Anterior cingulate cortex (tissue), 58 donors: ENCODE measurements at places on chromosomes 2 and 18.

DNA sequence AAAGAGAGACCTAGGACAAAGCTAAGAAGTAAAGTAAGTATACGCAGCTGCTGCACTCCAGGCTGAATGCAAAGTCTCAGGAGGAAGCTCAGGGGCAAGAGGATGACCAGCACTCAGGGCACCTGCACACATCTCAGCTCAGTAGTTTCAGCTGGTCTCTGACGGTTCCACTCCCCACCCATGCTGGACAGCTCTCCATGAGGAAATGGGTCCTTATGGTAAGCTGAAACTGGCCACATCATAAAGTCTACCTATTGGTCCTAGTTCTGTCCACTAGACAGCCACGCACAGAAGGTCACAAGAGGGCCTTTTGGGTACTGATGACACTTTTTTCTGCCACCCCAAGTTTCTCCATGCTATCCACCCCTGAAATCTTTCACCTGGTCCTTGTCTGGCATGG is 215.3 kb downstream of the TTC32 start:
- DNase-seq, result no peak

- no peak for DNase-seq
These were observed 21.5 kb upstream of the ALKAL2 start for GRCh38 chr2:309148-309953.

DNA sequence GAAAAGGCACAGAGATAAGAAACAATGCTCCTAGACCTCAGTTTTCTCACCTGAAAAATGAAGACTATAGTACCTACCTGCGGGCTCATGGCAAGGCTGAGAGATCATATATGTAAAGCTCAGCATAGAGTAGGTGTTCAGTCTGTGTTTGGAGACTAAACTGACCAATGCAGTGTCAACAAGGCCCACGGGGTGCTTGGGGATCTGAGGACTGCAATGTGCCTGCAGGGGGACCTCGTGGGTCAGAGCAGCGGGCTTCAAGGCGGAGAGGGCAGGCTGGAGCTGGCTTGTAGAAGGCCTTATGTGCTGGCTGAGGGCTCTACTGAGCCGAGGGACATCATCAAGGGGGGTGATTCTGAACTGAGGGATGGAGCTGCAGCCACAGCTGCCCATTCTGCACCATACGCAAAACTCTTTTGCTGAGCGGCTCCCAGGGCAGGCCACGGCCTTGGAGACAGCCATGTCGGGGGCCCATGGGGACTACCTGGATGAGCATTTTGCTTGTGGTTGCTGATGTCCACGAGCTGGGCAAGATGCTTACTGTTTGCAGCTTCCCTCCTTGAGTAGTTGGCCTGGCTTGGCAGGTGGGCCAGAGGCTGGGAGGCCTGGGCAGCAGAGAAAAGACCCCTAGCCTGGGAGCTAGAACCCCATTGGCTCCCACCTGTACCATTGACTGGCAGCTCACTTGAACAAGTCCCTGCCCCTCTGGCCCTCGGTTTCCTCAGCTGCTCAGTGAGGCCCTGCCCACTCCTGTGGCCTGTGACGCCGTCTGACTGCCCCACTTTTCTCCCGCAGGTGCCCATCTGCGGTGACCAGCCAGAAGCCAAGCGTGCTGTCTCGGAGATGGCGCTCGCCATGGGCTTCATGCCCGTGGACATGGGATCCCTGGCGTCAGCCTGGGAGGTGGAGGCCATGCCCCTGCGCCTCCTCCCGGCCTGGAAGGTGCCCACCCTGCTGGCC is 23.5 kb downstream of the STEAP3 start:
- no peak for DNase-seq

GRCh38 chr2:239341146-239341732 is 59.6 kb downstream of the HDAC4 start:
- DNase-seq, result no peak

DNA sequence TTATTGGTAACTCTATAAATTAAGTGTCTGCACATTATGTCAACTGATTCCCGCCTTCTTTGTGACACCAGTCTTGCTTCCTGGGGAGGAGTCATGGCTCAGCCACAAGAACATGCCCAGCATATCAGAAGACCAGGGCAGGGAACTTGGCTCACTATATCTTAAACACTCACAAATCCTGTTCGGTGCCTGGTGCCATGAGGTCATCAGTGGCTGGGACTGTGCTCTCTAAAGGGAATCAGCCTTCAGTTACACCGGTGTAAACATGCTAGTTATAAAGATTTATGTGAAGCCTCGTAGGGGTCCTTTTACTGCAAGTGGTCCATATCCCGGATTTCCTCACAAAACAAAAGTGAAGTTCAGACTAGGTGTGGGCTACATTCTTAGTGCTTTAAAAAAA is 73.1 kb upstream of the ZNF521 start:
- no peak for DNase-seq

DNA sequence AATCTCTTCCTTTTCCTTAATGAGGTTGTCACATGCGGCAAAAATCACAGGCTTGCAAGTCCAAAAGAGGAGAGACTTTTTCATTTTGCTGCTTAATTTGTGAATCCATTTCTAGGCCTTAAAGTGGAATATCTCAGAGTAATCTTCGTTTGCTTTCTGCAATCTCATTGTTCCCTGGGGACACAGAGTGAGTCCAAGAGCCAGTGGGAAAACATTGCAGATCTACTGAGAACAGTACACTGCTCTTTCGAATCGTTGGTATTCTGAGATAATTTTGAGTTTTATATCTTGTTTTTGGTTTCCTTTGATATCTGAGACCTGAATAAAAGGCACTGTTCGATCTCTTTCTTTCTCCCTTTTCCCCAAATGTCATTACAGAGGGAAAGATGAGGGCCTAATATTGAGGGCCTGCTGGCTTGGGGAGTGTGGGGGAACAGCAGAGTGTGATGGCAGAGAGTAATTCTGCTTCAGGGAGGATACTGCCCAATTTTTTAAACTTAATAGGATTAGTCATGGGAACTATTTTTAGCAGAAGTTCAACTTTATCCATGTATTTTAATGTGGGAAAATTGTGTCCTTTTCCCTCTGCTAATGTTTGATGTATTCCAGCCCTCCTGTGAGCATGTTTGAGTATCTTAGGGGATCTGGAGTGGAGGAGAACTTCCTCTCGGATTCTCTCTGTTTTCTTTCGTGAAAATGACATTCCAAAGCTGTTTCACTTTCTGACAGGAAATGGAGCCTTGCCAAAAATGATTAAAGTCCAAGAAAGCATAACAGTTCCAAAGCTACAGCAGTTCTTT is 418.2 kb upstream of the ZEB2 start:
- no peak for DNase-seq

DNA sequence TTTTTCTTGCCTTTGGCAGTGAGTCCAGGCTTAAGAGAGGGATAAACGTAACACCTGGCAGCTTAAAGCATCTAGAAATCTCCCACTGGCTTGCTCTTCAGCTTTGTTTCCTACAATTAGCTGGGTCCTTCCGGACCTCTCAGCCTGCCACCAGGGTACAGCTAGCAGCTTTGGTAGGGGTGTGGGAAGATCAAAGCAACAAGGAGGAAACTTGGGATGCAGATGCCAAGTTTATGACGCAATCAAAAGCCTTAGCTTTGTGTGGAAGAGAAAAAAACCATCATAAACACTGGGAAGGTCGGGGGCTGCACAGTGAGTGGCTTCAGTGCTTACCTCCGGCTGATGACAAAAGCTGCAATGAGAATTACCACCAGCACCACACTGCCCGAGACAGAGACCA is 116.9 kb downstream of the EPHA4 start:
- no peak for DNase-seq

GRCh38 chr18:3444954-3445353 is 5.0 kb upstream of the TGIF1 start:
- DNase-seq, result no peak

DNA sequence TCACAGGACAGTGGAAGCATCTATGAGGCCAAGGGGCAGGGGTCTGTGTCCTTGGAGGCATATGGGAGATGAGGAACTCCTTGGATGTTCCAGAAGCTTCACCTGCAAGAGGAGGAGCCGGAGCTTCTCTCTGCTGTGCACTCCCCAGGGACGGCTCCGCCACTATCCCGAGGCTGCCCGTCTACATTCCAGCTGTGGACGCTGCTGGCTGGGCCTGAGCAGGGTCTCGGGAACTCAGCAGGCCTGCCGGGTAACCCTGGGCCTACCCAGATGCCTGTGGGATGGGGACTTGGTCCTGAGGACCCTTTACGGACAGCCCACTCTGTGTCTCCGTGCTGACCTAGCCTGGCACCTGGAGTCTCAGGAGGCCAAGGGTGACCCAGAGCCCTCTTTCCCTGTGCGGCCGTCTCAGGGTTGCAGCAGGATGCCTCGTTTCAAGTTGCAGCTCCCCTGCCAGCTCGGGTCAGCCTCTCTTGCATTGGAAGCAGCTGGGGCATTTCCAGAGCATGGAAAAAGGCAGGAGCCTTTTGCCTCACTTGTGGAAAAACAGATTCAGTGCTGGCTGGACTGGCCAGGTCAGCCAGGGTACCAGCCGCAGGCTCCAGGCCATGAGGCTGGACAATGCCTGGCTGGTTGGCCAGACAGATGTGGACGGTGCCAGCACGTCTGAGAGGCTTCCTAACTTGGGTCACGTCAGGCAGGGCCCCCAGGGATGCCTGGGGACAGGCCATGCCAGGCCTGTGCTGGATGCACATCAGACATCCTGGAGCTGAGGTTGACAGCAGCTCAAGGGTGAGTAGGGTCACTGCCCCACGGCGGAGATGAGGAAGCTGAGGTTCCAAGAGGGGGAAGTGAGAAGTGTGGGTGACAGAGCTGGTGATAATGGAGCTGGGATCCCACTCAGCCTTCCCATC is 41.5 kb downstream of the SCTR start:
- no peak for DNase-seq

DNA sequence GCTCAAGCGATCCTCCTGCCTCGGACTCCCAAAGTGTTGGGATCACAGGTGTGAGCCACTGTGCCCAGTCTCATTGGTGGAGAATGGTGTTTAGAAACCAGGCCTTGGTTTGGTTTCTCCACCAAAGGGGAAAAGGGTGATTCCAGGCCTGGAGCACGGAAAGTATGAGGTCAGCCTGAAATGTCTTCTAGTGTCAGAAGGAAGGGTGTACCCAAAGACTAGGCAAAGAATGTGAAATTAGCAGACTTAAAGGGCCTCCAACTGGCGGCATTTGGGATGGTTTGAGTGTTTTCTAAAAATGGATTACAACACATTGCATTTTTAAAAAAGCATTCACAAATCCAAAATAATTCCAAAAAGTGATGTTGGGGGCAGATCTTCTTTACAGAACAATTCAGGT is 139.6 kb downstream of the SH3BP4 start:
- DNase-seq, result no peak

DNA sequence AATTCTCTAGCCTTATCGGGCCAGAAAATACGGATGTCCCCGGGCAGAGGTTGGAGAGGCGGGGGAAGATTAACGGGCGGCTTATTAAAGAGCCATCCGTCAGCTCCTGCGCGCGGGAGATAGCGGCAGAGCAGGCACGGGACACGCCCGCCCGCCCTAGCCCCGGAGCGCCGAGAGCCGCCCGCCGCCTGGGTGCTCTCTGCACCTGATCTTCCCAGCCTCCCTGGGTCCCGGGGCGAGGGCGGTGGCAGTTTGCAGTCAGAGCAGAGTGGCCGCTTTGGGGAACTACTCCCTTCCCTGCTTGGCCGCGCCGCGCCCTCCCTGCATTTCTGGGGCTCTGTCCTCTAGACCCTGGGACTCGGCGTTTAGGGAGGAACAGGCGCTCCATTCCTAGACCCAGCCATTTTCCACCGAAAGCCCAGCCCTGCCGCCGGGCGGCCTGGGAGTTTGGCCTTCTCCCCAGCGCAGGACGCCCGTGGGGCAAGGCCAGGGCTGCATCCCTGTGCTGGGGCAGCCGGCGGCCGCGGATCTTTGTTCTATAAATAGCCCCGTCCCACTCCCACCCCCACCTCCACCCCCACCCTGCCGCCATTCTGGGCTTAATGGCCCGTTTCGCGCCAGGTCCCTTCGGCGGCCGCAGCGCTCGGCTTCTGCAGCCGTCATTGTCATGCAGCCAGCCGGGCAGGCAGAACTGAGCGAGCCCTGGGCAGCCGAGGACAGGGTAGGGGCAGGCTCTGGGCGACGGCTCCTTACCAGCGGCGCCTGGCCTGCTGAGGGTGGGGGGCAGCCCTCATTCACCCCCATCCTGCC is 6.6 kb downstream of the GAD1 start:
- no peak for DNase-seq

DNA sequence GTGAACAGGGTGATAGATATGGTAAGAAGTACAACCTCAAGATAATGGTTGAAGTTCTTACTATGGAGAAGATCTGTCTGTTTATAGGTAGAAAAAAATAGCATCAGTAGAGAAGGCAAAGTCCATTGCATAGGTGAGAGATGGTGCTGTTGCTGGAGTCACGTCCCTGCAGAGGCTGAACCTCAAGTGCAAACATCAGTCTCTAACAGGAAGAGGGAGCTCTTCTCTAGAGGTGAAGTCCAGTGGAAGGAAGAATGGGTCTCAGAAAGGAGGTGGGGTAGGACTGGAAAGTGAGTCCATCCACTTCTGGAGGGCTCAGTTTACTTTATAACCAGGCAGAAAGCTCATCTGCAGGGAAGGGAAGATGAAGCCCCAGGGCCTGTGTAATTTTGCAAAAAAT is 337.7 kb downstream of the MEIS1 start:
- DNase-seq, result no peak

DNA sequence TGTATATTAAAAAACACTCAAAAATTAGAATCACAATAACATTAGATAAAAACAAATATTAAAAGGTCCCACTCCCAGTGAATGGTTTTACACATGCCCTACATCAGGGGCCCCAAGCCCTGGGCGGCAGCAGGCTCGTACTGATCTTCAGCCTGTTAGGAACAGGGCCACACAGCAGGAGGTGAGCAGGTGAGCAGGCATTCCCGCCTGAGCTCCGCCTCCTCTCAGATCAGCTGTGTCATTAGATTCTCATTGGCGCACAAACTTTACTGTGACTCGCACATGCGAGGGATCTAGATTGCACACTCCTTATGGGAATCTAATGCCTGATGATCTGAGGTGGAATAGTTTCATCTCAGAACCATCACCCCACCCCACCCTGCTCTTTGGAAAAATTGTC is 74.2 kb downstream of the MBD2 start:
- no peak for DNase-seq

- no peak for DNase-seq
These were observed 114.6 kb downstream of the DOCK10 start for GRCh38 chr2:224927646-224928173.

DNA sequence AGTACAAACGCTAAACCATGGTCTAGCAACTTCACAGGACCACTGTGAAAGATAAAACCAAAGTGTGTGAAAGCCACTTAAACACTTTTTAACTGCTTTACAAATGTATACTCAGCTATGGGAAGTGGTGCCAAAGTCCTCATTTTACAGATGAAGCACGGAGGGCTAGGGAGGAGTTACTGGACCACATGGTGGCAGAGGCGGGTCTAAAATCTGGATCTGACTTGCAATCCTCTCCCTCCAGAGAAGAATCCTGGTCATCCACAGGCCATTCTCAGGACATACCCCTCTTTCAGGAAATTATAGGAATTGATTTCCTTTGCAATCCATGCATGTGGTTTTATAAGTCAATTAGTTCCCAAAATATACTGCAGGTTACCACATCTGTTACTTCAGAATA is 84.6 kb upstream of the GYPC start:
- DNase-seq, result no peak
